ENCODE measurements at places on chromosomes 5 and 9. TPM values are rescaled to one million over a fixed set of nuclear protein-coding genes. Genes with fewer than 3 reads are reported as not detected.

The FAT2 gene
- 0.05 TPM for total RNA-seq

The ZFYVE16 gene
- total RNA-seq = 24.2 TPM

GRCh38 chr9:75418518-75418917 is 330.2 kb downstream of the OSTF1 start:
- DNase-seq = no peak

GRCh38 chr9:33329117-33329563 is 38.8 kb downstream of the NFX1 start:
- DNase-seq = no peak

GRCh38 chr9:135707252-135708138 is 5.5 kb downstream of the KCNT1 start:
- DNase-seq = no peak

DNA sequence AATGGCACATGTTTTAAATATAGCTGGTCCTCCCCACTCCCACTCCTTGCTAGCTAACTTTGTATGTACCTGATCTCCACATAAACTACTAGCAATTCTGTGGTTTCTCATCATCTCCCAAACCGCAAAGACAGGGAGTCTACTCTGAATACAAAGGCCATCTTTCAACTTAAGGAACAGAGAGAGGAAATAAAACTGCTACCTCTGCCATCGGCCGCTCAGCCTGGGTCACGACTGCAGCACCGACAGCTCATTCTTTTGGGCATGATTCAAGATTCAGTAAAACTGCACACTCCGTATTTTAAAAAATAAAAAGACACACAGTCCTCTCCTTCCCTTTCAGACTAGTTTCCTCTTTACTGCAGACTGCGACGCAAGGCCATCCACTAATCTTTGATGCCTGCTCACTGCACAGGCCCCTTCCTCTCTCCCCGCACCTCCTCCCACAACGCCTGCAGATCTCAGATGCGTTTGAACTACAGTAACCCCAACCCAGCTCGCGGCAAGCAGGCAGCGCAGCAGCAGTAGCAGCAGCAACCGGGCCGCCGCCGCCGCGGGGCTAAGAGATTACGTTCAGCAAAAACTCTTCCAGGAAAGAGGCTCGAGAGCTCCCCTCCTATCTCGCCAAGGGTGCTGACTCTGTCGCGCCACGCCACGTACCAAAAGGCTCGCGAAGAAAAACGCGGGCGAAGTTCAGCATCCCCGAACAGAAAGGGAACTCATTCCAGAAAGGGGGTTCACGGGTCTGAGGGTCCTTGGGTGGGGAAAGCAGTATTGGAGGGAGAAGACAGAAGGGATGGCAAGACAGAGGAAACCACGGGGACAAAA is 1.5 kb downstream of the RNF145 start:
- DNase-seq = peak; percentile 33

GRCh38 chr5:79820648-79821047 is 131.0 kb downstream of the CMYA5 start:
- DNase-seq = no peak

GRCh38 chr5:172114875-172115422 is 73.1 kb downstream of the STK10 start:
- DNase-seq = no peak

DNA sequence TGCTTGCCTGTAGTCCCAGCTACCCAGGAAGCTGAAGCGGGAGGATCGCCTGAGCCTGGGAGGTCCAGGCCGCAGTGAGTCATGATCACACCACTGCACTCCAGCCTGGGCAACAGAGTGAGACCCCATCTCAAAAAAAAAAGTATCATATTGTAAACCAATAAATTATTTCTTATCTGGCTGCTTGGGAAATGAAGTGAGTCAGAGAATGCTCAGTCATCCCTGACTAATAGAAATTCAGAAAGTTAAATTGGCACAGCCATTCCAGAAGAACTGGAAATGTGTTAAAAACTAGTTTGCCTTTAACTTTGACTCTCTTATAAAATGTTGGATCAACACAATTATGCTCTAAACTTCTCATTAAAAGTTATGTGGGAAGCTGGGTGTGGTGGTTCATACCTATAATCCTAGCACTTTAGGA is 9.8 kb upstream of the GNE start:
- DNase-seq = no peak

DNA sequence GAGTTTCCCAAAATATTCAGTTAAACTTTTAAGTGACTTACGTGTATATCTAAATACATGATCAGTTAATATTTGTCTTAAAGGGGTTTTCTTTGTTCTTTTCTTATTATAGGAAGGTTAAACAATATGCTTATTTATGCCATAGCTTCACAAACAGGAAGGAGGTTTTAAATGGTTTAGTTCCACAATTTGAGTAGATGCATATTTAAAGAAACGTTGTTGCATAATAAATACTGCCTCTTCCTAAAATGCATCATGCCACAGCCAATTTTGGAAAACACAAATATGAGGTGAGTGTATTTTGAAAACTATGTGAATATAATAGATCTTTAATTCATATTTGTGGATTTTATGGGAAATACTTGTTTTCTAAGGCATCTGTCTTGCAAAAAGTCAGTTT is 2.5 kb upstream of the ADRB2 start:
- no peak for DNase-seq

DNA sequence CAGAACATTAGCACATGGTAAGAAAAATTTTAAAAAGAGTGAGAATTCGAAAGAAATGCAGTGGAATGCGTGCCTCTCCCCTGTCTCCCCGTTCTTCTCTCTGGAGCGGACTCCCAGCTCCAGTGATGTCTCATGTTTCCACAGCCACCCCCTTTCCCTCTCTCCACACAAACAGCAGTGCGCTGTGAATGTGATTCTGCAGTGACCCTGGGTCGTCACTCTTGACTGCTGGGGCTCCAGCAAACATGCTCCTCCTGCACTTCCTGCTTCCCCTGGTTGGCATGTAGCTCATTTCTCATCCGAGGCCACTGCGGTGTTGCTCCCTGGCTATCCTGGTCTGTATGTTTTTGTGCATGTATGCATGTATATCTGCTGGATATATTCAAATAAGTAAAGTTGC is 13.3 kb downstream of the PHF2 start:
- no peak for DNase-seq

DNA sequence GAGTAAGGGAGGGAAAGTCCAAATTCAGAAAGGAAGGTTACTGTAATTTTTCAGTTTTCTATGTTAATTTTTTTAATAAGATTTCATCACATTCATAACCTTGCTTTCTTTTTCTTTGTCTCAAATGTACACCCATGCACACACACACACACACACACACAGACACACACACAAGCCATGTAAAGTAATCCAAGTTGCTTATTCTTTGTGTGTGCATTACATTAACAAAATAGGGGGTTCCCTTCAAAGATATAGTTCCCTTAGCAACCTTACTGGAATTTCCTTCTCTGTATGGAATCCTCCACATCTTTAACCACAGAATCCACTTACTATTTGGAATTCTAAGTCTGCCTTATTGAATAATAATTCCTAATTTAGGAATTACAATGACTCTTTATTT is 32.7 kb downstream of the ZNF366 start:
- no peak for DNase-seq

DNA sequence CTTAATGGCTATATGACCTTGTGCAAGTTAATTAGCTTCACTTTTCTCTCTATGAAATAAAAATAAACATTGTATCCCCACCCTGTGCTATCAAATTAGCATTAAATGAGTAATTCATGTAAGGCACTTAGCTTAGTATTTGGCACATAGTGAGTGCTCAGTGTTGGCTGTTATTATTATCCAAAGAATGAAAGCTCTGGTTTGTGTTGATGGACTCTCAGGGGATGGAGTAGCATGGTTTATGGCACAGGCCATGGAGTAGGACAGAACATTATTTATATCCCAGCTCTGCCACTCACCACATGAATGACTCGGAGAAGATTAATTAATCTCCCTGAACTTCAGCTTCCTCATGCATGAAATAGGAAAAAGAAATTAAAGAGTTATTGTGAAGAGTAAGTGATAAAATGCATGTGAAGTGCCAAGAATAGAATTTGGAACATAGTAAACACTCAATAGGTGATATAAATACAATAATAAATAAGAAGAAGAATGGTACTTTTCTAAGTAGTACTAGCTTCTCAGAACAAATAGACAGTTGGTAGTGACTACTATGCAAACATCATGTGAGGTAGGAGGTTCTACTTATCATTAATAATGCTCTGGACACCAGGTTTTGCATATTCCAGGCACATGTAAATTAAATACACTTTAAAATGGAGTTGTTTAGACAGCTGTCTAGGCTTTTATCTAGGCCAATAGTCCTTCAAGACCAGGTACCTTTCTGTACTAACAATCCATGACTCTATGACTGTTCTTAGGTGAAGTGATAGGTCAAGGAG is 146.4 kb downstream of the GRIA1 start:
- DNase-seq = no peak

DNA sequence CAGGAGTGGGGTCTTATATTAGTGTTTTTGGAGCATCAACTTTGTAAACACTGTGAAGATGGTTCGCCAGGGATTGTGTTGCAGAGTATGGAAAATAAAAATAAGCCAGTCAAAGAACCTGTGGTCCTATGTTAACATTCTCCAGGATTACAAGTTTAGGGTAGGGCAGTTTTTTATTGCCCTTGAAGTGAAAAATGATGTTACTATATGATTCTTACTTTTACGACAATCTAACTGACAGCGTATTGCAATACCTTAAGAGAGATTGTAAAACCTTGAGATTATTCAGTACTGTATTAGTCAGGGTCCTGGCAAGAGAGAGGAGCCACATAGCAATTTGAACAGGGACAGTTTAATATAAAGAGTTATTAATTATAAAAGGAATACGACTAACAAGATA is 144.7 kb upstream of the ZNF608 start:
- DNase-seq = no peak

DNA sequence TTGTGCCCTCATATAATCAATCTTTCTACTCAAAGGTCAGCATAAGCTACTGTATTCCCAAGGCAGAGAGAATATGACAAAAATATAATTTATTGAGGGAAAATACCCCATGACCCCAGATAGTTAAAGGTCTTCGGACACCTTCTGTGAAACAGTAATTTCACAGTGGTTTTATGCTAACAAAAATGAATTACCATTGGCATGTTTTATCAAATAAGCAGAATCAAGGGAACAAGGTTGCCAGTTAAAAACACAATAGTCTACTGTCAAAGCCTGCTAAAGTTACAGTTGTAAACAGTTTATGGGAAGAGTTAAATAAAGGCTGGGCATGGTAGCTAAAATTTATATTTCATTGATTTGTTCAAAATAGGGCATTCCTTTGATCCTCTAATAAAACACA is 154.3 kb downstream of the GIN1 start:
- no peak for DNase-seq

DNA sequence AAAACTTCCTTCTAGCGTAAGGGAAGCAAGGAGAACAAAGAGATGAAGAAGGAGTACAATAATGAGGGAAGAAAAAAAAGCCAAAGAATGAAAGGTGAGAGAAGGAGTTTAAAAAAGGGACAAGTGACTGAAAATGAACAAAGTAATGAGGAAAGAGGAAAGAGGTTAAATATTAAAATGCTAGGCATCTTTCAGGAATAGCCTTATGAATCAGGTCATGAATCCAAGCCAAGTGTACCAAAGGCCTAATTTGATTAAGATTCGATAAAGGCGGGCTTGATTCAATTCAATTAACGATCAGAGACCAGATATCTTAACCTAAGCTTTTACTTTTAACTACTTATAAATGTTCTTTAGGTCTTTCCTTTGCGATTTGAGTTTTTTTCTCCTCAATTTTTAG is 141.8 kb upstream of the GNA14 start:
- DNase-seq = no peak
